ENCODE measurements at places on chromosomes 5 and 9.
A peak's percentile ranks its signal among the peaks of the same experiment; 100 is the strongest.

DNA sequence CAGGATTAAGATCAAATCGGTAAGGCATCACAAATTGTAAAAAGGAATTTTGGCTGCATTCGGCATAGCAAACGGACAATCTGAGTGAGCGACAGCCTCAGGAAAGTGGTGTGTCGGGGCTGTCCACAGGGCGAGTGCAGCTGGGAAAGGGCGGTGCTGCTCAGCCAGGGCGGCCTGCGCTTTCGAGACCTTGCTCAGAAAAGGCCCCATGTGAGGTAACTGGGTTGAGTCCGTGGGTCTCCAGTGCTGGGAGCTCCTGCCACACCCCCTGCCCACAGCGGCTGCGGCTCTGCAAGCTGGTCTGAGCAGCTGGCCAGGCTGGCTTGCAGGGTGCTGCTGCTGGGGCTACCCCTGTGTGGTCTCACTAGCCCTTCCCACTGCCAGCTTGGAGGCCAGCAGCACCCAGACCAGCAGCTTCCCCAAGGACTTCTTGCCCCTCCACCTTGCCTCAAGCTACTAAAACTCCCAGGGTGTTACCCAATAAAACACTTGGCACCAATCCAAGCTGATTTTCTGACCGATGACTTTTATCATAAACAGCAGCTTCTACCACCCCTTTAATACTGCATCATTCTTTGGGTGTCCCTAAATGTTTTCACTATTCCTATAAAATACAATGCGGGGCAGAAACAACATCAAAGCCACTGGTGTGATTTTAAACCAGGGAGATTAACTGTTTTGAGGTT is 6.2 kb downstream of the SURF2 start:
- DNase-seq = no peak

DNA sequence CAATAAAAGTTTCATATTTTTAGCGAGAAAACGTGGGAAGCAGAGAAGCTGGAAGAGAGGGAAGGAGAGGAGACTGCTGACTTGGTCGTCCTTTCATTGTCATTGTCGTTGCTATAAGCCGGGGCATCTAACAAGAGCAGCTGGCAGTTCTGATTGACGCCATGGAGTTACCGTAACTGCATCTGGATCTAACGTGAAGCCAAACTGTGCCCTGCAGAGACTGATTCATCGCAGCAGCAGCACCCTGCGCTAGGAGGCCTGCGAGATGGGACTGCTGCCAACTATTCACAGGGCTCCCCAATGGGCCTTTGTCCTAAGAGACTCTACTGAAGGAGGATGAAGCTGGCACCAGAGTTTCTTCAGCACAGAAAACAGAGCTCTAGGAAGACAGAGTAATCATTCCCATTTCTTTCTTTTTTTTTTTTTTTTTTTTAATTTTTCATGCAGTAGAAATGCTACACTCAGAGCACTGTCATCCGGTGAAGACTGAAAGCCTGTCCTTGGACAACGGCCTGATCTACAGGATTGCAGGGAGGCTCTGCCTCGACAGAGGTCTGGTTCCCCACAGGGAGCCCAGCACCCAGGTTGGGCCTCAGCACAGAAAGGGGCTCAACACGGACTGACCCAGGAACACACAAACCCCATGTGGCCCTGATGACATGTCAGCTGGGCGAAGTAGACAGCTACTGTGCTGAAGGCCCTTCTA is 47.8 kb downstream of the RETREG1 start:
- DNase-seq = no peak

GRCh38 chr5:133742431-133742988 is 130.2 kb upstream of the FSTL4 start:
- no peak for DNase-seq

- no peak for DNase-seq
These were observed 23.1 kb downstream of the DDX31 start for GRCh38 chr9:132646726-132647125.

GRCh38 chr5:55363856-55364255 is 56.1 kb downstream of the MTREX start:
- DNase-seq = no peak

- peak; percentile 94 for DNase-seq
These were observed 15.6 kb downstream of the DNM1 start for GRCh38 chr9:128218518-128219389.

- no peak for DNase-seq
These were observed 41.4 kb downstream of the PUM3 start for GRCh38 chr9:2802494-2802921.

GRCh38 chr9:6827439-6828145 is 69.8 kb downstream of the KDM4C start:
- DNase-seq = peak; percentile 63

DNA sequence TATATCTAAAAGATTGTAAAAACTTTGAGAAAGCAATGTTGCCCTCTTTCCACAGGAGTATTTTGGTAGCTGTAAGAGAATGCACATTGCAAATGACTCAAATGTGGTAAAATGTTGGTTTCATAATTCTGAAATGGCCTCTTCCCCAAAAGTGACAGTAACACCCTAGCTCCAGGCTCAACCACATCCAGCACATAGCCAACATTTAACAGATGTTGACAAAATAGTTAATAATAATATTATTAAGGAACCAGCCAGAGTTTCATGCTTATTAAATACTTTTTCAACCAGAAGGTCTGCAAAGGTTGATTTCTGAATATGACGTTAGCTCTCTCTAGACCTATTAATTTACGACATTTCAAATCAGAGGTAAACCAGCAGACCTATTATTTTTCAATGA is 1.3 kb downstream of the ANXA1 start:
- peak; percentile 71 for DNase-seq

- no peak for DNase-seq
These were observed 177.9 kb upstream of the MAP3K1 start for GRCh38 chr5:56637321-56637920.

DNA sequence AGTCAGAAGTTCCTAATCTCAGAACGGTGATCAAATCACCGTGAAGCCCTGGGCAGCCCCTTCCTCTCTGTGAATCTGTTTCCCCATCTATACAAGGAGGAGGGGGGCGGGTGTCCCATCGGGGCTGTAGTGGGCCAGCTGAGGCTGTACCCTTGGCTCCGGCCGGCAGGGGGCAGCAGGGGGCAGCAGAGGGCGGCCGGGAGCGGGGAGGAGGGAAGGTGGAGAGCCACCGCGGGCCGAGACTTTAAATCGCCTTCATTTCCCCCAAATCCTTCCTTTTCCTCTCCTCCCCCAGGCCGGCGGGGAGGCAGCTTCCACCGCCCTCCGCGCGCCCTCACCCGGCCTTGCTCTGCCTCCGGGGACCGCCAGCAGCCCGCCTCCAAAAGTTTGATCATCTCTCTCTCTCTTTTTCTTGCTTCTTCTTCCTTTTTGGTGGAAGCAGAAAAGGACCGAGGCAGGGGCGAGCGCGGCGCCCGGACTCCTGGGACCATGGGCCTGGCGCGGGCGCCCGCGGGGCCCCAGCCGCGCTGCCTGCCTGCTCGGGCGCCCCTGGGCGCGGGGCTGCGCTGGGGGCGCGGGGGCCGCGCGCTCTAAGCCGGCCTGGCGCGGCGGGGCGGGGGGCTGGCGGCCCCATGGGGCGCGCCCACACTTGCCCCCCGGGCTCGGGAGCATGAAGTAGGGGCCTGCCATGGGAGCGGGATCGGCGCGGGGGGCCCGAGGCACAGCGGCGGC is at the start of gene COL27A1:
Gene COL27A1, plus strand, starts transcription at position 275 of the 732 bp plus-strand sequence. Its CDS starts 414 bp downstream, at position 689.
- peak; percentile 67 for DNase-seq

Data from T-helper 1 cell (primary cell).